ENCODE measurements at places on chromosomes 1 and 21.

- peak; percentile 51 for DNase-seq
These were observed 115.3 kb upstream of the FMN2 start for GRCh38 chr1:239976130-239976968.

GRCh38 chr1:101929343-101929742 lies 67.4 kb downstream of the OLFM3 start:
- DNase-seq = no peak

DNA sequence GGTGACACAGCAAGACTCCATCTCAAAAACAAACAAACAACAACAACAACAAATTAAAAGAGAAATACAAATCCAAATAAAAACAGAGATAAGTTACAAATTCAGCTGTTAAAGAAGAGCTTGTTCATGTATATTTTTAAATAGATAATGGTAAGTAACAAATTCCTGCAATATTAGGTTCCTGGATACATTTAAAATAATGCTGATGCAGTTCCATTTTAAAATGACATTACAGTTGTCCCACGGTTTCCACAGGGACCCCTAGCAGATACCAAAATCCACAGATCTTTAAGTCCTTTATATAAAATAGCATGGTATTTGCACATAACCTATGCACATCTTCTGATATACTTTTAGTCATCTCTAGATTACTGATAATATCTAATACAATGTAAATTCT lies 61.5 kb downstream of the ABL2 start:
- DNase-seq = no peak

GRCh38 chr1:1616045-1616790 lies 918 bp downstream of the MIB2 start:
- peak; percentile 80 for DNase-seq

- DNase-seq = no peak
These were observed 61.1 kb upstream of the RAB4A start for GRCh38 chr1:229209816-229210215.

DNA sequence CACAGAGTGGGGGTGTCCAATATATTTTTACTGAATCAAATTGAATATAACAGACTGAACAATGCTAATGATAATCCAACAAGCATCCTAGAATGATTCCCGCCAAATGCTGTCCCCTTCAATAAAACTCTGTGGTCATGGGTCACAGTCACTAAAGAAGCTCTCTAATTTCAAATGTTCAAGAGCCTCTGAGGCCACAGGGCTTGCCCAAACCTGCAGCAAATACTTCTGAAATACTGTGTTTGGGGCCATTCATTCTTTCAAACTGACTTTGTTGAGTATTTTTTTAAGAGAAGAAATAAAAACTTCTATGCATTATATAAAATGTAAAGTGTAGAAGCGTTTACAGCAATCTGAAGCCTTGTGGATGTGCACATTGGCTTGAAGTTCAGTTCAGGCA lies 7.6 kb upstream of the BEND5 start:
- no peak for DNase-seq

DNA sequence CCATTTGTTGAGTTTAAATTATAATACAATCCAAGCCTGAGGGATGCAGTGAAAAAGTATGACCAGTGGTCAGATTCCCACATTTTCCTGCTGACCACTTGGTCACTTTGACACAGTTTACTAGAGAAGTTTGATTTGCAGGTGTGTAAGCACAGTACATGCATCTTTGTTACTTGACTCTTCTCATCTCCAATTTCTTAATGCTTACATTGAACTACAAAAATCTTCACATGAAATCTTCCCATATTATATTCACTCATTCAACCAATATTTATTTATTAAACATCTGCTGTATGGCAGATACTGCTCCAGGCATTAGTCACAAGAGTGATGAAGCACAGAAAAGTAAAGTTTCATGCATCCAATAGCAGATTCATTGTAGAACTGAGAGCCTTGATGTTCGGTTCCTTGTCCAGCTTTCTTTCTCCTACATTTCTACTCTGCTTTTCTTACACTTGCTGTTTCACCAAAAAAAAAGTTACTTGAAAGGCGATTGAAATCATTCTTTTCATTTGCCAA lies 211.7 kb downstream of the NFIA start:
- no peak for DNase-seq

DNA sequence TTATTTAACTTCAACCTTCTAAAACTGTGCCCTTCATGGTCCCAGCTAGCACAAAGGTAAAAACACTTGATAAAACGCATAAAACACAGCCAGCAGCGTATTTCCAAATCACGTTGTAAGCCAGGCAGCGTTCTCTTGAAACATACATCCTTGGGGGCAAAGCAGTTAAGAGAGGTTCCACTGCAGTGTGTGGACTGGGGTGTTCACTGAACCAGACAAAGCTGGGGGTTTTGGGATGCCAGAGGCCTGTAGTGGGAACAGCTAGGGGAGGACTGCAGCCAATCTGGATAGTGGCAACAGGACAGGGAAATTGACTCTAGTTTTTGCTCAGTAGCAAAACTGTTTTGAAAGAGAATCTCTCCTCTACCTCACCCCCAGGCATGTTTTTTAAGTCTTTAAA lies 21.5 kb upstream of the ATP5PO start:
- no peak for DNase-seq

DNA sequence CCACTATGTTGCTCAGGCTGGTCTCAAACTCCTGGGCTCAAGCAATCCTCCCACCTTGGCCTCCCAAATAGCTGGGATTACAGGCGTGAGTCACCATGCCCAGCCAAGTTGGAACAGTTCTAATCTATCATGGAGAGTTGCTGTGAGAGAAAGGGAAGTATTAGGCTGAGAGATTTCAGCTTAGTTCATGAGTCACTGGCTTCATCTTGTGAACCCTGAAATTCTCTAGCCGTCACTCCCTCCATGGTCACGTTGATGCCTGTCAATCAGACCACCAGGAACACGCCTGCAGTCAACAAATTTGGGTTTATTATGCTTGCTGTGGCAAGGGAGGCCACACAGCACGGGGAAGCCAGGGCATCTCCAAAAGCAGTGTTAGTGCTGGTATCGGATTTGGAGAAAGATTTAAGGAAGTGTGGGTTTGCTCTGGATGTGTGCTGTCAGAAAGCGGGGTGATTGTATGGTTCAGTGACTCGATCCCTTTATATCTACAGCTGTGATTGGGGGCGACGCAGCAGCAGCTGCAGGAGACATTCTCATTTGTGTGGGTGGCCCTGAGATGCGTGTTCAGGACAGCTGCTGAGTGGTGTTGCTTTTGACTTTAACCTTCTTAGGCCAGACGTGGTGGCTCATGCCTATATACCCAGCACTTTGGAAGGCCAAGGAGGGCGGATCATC lies 18.7 kb downstream of the UQCRHL start:
- no peak for DNase-seq

All from T47D (cell line).